ENCODE measurements at places on chromosomes 1 and 21.

DNA sequence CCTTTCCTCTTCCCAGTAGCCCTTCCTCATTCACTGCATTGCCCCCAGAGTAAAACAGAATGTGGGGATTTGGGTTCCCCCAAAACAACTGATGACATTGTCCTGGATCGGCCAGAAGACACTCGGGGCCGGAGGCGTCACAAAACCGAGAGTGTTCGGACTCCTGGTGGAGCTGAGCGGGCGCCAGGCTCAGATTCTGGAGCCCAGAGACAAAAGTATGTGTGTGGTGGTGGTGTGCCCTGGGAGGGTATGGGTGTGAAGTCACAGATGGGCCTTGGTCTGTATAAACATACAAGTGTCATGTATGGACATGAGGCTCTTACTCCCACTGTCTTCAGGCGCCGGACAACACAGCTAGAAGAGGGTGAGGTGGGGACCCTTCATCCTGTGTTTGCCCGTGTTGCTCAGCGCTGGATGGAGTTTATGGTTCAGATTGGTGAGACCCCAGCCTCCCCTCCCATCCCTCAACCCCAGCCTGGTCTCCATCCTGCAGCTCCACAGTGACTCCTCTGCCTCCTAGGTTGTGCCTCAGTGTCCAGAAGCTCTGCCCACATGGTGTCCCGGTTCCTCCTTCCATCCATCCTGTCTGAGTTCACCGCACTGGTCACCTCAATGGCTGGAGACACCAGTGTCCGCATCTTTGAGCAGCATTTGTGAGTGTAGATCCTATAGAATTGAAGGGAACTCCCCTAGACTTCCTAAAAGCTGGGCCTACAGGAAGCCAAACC, 12.4 kb downstream of the HYI start:
- no peak for DNase-seq

DNA sequence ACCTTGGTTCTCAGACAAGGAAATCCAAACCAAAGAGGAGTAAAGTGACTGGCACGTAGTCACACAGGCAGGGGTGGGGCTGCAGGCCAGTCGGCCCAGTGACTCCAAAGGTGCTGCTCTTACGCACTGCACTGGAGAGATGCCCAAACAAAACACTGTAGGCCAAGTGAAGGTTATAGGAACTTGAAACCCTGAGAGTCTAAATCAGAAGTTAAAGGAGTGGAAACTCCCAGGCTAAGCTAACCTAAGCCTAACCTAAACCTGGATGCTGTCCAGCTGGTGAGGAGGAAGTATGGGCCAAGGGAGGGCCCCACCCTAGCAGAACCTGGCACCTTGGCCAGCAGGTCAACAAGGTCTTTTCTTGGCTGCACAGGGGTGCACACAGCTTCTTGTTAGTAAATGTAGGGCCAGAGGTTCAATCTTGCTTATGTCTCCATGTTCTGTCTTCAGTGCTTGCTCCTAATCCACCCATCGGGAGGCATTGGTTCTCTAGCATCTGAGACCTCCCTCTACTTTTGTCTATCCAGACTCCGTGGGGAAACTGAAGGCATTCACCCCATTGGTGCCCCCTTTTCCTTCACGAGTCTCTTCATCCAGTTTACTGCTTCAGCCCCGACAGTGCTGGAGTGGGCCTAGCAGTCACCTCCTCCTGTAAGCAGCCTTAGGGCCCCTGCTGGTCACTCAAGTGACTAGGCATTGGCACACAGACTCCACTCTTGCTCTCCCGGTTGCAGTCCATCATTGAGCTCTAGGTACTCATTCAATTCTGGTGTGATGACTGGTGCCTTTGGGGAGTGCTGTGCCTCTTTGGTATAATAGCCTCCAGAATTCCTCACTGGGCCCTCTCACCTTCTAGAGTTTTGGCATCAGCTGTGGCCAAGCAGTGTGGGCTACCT, 12.9 kb upstream of the TMEM125 start:
- no peak for DNase-seq

DNA sequence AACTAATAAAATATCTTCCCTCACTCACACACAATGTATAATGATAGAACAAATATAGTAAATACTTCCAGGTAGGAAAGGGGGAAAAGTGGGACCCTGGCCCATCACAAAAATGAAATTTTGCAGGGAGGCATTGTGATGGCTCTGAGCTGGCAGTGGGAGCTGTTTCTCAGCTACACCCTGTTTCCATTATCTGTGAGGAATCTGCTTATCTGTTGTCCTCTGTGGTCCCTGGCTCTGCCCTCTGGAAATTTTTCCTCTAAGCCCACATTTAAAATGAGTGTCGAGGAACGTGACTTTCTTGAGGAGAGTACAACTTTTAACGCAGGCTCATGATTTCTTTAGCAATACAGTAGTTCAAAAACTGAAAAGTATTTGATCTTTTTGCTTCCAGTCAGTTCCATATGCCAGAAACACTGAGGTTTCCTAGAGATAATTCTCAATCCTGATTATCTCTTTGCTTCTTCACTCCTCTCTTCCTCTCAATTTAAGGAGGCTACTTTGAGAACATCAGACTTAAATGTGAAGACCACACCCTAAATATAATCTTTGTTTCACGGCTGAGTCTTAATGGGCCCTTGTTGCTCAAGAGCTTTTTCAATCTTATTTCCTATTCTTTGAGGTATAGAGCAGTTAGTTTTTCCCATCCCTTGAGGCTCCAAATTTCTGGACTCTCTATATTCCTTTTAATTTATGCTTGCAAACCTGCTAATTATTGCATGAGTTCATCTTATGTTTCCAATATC, 5.0 kb upstream of the EEIG2 start:
- no peak for DNase-seq

DNA sequence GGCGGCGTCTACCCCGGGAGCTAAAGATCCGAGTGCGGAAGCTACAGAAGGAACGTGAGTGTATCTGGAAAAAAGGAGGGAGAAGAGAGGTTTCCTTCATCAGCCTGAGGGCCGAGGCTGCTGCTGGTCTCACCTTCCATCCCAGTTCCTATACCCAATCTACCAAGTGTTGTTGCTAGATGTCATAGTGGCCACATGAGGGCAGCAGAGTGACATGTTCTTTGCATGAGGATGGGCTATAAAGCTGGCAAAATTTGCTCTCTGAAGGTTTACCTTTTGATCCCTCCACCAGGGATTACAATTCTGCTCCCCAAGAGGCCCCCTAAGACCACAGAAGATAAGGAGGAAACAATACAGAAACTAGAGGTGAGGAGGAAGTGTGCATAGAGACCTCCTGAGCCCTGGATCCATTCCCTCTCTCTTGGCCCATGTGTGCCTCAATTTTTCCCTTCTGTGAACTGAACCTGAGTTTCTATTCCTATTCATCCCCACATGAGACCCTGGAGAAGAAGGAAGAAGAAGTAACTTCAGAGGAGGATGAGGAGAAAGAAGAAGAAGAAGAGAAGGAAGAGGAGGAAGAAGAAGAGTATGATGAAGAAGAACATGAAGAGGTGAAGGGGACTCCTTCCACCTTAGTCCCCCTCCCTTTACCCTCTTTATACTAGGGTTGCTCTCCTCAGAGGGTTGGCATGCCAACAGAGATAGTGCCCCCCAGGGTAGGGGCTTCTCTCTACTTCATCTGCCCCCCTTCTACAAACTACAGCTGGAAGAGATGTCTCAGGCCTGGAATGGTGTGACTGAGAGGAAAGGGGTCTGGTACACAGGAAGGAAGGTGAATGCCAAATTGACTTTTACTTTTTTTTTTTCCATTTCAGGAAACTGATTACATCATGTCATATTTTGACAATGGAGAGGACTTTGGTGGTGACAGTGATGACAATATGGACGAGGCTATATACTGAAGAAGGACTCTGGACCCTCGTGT, 13.3 kb downstream of the POLR3GL start:
- DNase-seq: peak; percentile 58

GRCh38 chr1:106722466-106722865, 334.0 kb upstream of the PRMT6 start:
- no peak for DNase-seq

GRCh38 chr1:109083923-109084322, 6.6 kb upstream of the TMEM167B start:
- no peak for DNase-seq

DNA sequence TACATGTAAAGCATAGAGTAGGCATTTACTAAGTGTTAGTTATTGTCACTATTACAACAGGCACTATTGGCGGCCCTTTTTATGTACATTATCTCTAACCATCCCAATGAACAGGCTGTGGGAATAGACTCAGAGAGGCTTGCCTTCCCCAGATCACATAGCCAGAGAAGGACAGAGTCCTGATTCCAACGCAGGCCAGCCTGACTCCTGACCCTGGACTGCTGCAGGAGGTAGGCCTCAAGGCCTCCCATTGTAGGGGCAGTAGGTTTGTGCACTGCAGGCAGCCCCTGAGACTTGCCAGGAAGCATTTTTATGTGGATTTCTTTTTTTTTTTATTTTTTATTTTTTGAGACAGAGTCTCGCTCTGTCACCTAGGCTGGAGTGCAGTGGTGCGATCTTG, 6.4 kb upstream of the GFI1 start:
- no peak for DNase-seq

DNA sequence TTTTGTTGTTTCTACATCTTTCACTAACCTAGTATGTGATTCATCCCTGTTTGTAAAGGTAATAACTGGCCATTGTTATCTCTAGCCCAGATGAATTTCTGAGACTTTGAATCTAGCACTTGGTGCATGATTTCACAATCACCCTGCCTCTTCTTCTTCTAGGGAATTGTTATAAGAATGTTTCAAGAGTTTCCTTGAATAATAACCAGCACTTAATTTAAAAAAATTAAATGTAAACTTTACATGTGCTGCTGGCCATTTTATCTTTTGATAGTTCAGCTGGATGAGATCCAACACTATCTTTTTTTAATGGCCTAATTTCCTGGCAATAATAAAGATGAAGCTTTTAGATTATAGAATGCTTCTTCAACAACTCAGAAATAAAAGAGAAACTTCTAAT, 31.8 kb downstream of the UBE2U start:
- DNase-seq: no peak

DNA sequence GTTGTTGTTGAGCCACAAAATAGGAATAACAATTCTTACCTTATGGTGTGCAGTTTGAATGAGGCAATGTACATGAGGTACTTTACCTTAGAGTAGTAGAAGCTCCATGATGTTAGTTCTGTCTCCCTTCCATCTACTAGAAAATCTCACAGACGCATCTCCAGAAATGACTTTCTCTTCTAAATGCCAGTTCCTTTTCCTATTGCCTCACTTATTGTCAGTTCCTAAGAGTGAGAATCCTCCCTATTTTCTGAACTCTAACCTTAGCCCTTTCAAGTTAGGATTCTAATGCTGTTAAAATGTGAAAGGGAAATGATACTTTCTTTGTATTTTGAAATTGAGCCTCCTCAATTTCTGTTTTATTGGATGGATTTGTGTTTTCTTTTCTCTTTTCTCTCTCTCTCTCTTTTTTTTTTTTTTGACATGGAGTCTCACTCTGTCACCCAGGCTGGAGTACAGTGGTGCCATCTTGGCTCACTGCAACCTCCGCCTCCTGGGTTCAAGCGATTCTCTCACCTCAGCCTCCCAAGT, 18.6 kb upstream of the MAPKAPK2 start:
- no peak for DNase-seq

DNA sequence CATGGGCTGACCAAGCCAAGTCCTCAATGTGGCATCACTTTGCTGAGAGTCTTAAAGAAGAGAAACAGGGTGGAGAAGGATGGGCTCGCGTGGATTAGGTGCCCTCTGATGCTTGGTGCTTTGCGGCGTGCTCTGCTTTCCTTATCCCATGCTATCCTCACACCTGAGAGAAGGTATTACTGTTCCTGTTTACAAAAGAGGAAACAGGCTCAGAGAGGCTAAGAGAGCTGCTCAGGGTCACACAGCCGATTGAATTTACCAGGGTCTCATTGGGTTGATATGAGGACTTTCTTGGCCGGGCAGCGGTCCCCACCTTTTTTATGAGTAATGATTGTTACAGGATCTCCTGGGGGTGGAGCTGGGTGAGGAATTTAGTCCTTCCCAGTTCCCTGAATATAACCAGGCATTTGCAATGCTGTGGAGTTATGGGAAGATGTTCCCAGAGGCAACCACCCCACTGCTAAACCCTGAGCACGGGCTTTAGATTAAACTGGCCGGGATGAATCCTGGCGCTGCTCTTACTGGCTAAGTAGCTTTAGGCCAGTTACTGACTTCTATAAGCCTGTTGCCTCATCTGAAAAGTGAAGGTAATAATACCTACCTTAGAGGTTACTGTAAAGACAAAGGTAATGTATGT, 4.5 kb downstream of the ASCL5 start:
- DNase-seq: no peak

GRCh38 chr1:6106321-6106731, 60.6 kb downstream of the KCNAB2 start:
- DNase-seq: no peak

GRCh38 chr21:42238185-42238934, 19.4 kb downstream of the ABCG1 start:
- no peak for DNase-seq

GRCh38 chr1:26626994-26627393, 68.8 kb upstream of the ARID1A start:
- no peak for DNase-seq

GRCh38 chr1:200437556-200438203, 27.8 kb upstream of the ZNF281 start:
- DNase-seq: no peak

DNA sequence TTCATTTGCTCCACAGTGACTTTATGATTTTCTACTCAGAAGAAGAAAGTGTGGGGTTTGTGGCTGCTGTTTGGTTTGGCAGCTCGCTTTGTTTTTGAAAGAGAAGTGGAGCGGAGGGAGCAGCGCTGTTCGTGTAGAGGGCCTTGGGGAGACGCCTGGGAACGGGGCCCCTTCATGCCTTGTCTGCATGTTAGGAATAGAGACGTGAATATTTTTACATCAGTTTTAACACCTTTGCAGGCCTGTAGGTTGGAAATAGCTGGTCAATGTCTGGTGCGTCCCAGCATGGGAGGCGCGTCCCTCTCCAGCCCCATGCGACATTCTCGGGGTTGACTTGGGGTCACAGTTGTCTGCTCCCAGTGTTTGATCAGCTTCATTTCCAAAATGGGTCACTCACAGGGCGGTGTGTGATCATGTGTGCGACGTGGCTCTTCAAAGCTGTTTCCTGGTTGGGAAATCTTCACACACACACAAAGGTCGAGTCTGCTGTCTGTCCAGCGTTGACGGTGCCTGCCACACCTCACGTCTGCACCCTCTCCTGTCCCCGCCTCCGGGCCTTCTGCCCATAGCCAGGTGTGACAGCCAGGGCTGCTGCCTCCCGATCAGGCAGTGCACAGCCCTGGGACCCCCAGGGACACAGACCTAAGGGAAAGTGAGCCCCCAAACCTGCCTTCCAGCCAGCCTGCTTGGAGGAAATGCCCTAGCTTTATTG, 149.2 kb downstream of the PSMG1 start:
- no peak for DNase-seq

DNA sequence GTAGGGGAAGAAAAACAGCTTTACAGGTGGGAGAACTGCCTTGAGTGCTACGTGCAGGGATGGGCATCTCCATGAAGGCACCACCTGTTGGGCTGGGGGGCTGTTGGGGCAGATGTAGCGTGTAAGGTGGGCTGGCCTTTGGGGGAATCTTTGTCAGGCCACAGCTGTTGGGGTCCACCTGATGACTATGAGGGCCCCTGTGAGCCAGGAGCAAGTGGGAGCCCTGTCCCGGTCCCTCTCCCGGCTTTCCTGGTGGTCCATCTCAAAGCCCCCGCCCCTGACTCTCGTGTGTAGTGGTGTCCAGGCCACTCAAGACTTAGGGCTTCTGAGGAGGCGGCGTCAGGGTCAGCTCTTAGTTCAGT, 13.5 kb downstream of the SLC37A1 start:
- DNase-seq: no peak
